ENCODE measurements at places on chromosomes 16 and 17.

GRCh38 chr17:50884439-50885311 lies 18.5 kb upstream of the TOB1 start:
- no peak for DNase-seq

GRCh38 chr16:67346341-67346740 lies 19.7 kb downstream of the LRRC36 start:
- no peak for DNase-seq

DNA sequence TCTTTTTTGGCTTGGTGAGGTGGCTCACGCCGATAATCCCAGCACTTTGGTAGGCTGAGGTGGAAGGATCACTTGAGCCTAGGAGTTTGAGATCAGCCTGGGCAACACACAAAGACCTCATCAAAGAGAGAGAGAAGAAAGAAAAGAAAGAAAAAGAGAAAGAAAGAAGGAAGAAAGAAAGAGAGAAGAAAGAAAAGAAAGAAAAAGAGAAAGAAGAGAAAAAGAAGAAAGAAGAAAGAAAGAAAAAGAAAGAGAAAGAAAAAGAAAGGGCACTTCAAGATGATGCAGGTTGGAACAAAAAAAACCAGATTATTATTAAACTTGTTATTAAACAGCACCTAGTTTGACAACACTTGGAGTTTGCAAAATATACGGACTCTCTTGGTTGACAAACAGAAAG lies 21.2 kb upstream of the ADCY9 start:
- no peak for DNase-seq

DNA sequence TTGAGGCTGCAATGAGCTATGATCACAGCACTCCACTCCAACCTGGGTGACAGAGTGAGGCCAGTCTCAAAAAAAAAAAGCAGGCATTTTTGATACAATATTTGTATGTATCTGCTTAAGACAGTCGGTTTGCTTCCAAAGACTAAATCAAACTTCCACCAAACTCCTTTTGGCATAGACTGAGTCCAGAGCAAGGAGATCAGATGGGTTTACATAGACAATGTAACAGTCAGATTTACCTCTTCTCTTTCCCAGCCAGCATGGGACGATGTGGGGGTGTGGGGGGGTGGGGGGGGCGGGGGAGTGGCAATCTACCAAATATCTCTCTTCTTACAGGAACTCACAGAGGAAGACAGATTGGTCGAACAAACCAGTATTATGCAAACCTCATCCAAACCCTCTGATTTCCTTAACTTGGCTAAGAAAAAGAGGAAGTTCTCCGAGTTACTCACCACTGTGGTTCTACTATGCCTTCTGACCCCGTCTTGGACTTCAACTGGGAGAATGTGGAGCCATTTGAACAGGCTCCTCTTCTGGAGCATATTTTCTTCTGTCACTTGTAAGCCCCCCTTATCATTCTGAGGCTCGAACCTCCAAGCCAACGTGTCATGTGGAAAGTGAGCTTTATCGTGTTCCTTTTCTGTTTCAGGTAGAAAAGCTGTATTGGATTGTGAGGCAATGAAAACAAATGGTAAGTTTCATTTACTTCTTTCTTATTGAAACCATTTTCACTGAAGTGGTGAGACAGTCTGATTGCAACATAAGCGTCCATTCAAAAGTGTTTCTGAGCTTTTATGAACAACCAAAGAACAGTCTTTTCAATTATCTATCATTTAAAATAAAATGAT lies at the start of gene MILR1:
MILR1 (plus strand) TSS at position 451 of the 848 bp plus-strand sequence; CDS start at position 505, 54 bp downstream.
- DNase-seq: no peak

GRCh38 chr17:38883592-38884526 lies 14.0 kb downstream of the LASP1 start:
- DNase-seq: no peak

GRCh38 chr17:63634816-63635215 lies 12.6 kb downstream of the MAP3K3 start:
- DNase-seq: no peak

- DNase-seq: no peak
Observed at GRCh38 chr17:42706732-42707131, 24.4 kb downstream of the CNTNAP1 start.

DNA sequence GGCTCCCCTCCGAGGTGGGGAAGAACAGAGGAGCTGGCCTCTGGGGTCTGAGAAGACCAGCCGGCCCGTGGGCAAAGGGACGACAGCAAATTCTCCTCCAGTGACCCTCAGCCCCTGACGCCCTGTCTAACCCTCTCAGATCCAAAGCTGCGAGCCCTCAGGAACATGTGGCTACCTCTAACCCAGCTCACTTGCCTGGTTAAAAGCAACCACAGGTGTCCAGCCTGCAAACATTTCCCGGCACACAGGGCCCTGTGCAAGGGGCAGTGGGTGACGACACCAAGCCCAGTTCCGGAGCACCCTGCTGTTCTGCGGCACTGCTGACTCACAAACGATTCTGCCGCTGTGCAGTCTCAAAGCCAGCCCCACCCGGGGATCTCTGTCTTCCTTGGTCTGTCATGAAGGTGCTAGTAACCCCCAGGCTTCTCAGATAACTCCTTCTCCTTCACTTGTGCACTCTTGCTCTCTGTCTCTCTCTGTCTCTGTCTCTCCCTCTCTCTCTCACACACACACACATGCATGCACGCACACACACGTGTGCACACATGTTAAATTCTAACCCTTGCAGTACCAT lies 23.0 kb downstream of the WNT3 start:
- no peak for DNase-seq

GRCh38 chr16:30567160-30567990 lies 4.1 kb downstream of the ZNF688 start:
- DNase-seq: no peak

- DNase-seq: no peak
Observed at GRCh38 chr17:8029121-8029520, 9.7 kb upstream of the ALOX15B start.

GRCh38 chr17:15233022-15233805 lies 31.9 kb downstream of the PMP22 start:
- no peak for DNase-seq

DNA sequence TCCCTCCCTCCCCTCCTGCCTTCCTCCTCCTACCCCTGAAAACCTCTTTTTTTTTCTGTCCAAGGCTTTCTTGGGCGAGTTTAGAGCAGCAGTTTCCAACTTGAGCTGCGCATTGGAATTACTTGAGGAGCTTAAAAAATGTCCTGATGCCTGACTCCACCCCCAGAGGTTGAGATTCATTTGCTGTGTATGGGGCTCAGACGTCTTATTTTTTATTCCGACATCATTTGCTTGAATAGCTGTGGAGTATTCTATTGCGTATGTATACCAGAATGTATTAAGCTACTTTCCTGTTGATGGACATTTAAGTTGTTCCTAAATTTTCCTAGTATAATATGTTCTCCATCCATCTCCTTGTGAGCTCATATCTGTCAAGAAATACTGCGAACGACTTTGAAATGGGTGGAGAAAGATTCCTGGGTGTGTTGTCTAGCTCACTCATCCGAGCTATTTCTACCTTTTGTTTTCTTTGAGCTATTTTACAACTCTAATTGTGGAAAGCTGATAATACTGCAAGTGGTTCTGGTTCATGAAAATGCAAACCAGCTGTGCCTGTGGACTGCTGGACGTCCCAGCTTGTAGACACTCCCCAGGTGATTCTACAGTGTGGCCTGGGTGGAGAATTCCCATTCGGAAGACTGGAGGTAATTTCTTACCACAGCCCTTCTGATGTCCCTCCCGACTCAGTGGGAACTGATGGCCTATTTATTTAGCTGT lies 40.5 kb downstream of the CMIP start:
- DNase-seq: no peak

DNA sequence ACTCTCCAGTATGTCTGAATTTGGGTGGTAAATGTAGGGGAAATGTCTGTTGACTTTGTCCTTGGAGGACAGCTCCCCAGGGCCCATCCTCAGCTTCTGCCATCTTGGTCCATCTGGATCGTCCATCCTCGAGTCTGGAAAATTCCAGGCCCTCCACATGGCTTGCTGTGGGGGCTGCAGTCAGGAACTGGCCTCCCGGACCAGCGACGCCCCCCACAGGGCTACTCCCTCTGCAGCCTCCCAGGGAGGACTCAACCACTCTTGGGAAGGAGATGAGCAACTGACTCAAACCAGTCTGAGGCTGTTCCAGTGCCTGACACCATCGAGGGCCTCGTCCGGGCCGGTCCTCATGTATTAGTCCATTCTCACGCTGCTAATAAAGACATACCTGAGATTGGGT lies 5.5 kb upstream of the ZG16B start:
- no peak for DNase-seq

- no peak for DNase-seq
Observed at GRCh38 chr16:86986809-86987487, 330.2 kb downstream of the C16orf95 start.

- DNase-seq: no peak
Observed at GRCh38 chr17:40608061-40608581, 39.5 kb downstream of the SMARCE1 start.

GRCh38 chr17:64920026-64920418 lies 744 bp upstream of the LRRC37A3 start:
- no peak for DNase-seq

- DNase-seq: peak; percentile 100
Observed at GRCh38 chr17:7614425-7615264, at the start of gene FXR2. TSS of gene FXR2 (minus strand) at chr17:7614897. CDS start at chr17:7614532, 365 bp downstream.

- no peak for DNase-seq
Observed at GRCh38 chr17:63542218-63542545, 8.1 kb upstream of the DCAF7 start.

- no peak for DNase-seq
Observed at GRCh38 chr17:17055286-17056155, 13.3 kb downstream of the MPRIP start.

DNA sequence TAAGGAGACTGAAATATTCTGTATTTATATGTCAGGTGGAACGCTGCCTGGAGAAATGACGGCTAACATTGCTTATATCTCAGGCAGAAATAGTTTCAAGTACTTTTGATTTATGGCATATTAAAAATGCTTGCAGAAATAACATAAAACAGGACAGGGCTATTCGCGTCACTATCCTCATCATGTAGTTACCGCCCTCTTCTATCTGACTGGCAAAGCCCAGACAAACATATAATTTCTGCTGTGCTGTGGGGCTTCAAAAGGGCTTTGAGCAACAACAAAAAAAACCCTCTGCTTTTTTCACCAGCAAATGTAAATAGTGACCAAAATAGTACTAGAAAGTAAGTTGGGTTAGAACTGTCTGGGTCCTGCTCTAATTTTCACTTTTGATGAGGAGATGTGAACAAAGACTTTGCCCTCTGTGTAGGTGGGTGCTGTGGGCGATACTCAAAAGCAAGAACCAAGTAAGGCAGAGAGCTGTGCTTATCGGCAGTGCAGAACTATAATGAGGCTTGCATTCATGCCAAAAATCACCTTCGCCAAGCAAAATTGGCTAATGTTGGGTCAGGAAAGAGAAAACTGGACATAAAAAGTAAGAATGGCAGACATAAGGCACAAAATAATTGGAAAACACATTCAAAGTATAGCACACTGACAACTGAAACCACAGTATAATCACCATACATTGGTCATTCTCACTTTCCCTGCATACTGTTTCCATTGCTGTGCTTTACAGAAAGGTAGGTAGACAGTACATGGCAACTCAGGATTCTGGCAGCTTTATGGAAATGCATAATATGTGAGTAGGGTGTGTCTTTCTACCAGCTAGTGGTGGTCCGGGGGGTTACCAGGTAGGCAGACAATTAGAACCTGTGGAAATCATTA lies 151.2 kb upstream of the AXIN2 start:
- DNase-seq: no peak

- no peak for DNase-seq
Observed at GRCh38 chr16:81796583-81797346, 17.7 kb downstream of the PLCG2 start.

DNA sequence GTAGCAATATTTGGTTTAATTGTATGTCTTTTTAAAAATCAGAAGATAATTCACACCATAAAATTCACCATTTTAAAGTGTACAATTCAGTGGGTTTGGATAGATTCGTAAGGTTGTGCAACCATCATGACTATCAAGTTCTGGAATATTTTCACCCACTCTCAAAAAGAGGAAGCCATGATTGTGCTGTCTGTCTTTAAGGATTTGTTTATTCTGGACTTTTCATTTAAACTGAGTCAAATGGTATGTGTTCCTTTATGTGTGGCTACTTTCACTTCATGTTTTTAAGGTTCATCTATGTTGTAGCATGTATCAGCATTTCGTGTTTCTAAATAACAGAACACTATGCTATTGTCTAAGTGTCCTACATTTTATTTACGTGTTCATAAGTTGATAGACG lies 68.1 kb upstream of the CPHXL start:
- no peak for DNase-seq

DNA sequence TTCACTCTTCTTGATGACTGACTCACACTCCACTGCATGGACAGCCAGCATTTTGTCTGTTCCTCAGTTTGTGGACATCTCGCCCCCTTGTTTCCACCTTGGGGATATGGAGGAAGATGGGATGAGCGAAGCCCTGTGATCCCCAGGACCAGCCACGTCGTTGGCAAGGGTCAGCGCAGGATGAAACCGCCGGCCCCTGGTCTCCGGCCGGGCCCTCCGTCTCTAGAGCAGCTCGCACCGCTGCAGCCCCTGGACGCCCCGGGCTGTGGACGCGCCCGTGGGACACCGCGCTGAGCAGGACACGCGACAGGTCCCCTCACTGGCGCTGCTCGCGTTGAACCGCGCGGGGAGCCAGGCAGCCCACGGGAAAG lies 604 bp upstream of the ZC3H18 start:
- peak; percentile 42 for DNase-seq

GRCh38 chr16:12320298-12320706 lies 343.8 kb downstream of the SNX29 start:
- DNase-seq: no peak

DNA sequence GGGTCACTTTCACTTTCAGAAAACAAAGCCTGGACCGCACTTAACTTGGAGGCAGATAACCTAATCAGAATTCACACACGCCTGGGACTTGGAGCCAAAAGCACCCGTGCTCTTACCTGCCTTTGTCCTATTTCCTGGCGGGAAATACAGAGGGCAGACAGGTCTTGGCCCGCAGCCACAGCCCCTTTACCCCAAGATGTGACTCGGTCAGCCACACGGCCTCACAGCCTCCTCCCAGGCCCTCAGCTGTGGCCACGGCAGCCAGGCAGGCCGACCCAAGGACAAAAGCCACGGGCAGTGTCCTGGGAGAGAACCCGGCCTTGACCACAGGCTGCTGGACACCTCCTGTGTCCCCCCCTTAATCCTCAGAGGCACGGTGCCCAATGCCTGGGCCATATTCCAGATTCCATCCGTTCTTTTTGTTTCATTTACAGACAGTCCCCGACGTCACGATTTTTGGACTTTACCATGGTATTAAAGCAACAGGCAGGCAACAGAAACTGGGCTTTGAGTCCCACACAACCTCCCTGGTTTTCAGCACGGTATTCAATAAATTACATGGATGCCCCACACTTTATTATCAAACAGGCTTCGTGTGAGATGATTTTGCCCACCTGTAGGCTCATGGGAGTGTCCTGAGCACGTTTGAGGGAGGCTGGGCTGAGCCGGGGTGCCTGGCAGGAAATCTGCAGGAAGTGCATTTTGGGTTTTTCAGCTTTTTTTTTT lies 30.1 kb upstream of the GAA start:
- DNase-seq: no peak

- no peak for DNase-seq
Observed at GRCh38 chr16:53517851-53518250, 14.8 kb upstream of the AKTIP start.

GRCh38 chr16:89562939-89563338 lies 2.5 kb downstream of the RPL13 start:
- no peak for DNase-seq

GRCh38 chr17:55144518-55144917 lies 120.2 kb upstream of the HLF start:
- no peak for DNase-seq

- DNase-seq: no peak
Observed at GRCh38 chr16:29804020-29804419, 2.3 kb upstream of the MAZ start.
